ENCODE measurements at places on chromosomes 16 and 17. TPM values are rescaled to one million over a fixed set of nuclear protein-coding genes. Genes with fewer than 3 reads are reported as not detected.

Gene ZSCAN10
- not detected for total RNA-seq

Gene NOG
- total RNA-seq: not detected

Gene FDXR
- 19.6 TPM for total RNA-seq

Gene MYO15A
- 0.99 TPM for total RNA-seq

Gene MED31
- 10.1 TPM for total RNA-seq
